Cortex of kidney (tissue), 1 donor: ENCODE measurements at places on chromosomes 6 and 20.

GRCh38 chr6:105880030-105880492 is 206.1 kb upstream of the PRDM1 start:
- no peak for DNase-seq

- DNase-seq, result no peak
Measured at GRCh38 chr6:130797061-130797460, 30.1 kb upstream of the SMLR1 start.

DNA sequence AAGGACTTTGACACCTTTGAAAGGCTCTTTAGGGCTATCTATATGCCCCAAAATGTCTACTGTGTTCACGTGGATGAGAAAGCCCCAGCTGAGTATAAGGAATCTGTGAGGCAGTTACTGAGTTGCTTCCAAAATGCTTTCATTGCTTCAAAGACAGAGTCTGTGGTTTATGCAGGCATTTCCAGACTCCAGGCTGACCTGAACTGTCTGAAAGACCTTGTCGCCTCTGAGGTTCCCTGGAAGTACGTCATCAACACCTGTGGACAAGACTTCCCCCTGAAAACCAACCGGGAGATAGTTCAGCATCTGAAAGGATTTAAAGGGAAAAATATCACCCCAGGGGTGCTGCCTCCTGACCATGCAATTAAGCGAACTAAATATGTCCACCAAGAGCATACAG is 65.2 kb downstream of the GCNT2 start:
- no peak for DNase-seq

GRCh38 chr6:46720401-46720800 is 14.8 kb downstream of the PLA2G7 start:
- no peak for DNase-seq

DNA sequence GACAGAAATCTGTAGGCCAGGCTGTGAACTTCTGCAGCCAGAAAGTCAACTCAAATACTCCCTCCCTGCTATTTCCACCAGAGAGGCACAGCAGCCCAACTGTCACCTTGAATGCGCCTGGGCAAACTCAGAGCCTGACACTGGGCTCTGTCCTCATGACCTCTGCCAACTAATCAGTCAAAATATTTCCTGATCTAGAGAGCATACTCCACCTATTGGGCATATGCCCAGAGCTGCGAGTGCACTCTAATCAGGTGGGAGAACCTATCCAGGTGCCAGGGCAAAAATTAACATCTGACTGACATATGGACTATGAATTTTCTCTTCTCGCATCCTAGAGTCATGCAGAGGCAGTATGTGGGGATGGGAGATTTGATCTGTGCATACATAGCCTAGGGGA is 406.3 kb upstream of the RUNX2 start:
- no peak for DNase-seq

DNA sequence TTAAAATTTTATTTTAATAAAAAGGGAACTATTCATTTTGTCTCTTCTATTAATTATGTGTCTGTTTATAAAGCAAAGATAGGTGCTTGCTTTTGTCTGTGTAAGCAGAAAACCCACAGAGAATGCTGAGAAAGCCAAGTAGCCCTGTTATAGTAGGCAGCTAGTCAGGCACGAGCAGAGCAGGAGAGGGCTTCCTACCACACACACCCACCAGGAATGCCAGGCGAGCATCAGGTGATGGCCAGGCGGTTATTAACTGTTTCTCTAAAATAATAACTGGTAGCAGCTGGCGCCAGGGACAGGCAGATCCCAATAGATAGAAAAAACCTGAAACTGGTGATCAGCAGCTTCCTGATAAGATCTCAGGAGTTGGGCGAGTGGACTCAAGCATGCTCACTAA is 15.7 kb downstream of the C6orf15 start:
- no peak for DNase-seq
